ENCODE measurements at places on chromosomes 6 and 20.

GRCh38 chr20:8621001-8621400 lies 447.9 kb upstream of the PLCB4 start:
- DNase-seq, result no peak

DNA sequence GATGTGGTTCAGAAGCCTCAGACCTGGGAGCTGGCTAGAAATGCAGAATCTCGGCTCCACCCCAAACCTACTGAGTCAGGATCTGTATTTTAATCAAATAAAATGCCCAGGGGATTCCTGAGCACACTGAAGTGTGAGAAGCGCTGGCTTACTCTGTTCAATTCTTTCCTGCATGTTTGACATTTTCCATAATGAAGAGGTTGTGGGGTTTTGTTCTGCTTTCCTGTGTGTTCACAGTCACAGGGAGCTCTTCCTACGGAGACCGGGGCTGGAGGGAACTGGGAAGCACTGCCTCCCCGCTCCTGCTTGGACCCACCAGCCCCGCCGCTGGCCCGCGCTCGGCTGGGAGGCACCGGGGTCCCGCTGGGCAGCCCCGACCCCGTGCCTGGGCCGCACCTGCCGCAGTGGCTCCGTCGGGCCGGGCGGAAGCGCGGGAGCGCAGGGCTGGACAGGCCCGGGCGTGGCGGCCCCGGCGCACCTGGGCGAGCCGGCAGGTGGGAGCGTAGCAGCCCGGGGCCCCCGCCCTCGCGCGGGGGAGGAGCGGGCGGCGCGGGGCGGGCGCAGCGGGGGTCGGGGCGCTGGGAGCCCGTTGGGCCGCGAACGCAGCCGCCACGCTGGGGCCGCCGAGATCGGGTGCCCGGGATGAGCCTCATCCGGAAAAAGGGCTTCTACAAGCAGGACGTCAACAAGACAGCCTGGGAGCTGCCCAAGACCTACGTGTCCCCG lies at the start of gene MAPK13:
Gene MAPK13 (plus strand): TSS at position 573 of the 726 bp plus-strand sequence. CDS start 70 bp downstream, at position 643.
- DNase-seq, result peak; percentile 87

DNA sequence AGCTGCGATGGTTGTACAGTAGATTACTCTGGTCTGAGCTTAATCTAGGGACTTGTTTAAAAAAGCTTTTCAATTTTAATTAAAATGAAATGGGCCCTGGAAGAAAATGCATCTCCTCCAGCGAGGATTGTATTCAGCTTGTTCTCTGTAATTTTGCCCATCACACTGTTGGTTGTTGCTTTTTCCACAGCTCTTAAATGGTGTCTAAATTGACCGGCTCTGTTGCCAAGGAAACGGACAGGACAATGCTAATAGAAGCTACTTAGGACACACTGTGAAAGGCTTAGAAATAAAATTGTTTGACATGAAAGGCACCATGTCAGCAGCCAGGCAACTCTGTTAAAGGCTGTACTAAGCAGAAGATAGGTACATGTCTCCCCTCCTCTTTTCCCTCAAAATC lies 116.7 kb upstream of the NRSN1 start:
- DNase-seq, result no peak

- no peak for DNase-seq
Observed at GRCh38 chr6:50986319-50986718, 167.6 kb downstream of the TFAP2B start.

DNA sequence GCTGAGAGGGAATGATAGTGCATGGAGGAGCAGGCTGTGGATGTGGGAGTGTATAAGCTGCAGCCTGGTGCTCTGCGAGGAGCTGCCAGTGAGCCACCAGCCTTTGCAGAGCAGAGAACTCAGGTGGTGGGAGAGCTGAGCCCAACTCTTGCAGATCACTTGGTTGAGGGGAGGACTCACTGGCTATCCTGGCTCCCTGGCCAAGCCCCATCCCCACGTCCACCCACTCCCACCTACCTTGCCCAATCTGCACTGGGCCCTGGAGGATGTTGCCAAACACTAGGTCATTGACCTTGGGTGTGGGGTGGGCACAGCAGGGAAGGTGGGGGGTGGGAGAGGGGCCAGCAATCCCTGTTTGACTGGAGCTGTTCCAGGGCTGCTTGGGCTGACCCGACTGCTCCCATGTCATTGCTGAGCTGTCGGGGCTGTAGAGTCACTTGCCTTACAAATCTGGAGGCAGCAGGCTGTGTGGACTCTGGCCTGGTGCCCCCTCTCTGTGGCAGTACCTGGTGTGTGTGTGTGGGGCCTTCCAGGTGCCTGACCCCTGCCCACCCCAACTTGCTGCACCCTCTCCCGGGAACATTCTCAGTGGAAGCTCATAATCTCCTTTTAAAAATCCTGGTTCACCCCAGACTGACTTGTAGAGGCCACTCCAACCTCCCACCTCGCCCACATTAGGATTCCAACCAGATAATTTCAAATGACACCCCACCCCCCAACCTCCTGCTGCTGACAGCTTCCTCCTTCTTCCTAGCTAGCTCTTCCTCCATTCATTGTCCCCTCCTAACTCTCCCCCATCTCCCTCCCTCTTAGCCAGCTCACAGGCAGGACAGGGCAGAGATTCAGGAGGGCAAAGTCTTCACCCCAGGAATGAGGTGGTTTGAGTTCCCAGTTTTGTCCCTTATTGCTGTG lies 162.3 kb downstream of the MRPL14 start:
- no peak for DNase-seq

DNA sequence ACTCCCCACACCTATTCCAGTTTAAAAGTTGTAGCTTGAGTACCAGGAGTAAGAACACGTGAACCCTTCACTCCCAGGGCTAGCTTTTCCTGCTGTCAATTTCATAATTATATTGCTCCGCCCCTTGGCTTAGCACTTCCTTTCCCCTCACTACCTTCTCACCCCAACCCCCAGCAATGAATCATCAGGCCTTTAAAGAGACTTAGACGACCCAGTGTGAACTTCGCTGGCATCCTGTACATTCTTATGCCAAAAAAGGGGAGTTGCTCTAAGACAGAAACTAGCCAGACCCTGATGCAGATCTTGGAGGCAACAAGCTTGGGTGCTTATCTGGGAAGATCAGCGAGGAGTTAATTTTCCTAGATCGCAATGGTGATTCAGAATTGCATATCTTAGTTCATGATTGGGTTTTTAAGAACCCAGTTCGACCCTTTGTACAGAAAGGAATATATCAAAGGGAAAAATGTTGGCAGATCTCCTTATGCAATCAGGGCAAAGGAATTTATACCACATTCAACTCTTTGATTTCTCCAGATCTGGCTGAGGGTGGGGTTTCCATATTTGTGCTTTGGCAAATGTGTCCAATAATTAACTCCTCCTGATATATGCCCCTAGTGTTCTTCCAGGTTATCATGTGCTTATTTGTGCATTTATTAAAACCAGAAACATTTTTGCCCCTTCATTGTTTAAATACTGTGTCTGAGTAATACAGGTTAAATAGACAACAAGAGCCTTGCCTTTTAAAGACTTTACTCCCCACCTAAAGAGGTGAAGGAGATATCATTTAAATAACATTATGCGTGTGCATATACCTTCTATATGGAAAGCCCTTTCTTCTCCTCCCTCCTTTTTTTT lies 8.1 kb upstream of the ATXN1 start:
- peak; percentile 89 for DNase-seq

Measured in suppressor macrophage treated with lipopolysaccharide for 1 hour (primary cell).